ENCODE measurements at places on chromosomes 3 and 15. TPM values are rescaled to one million over a fixed set of nuclear protein-coding genes. Genes with fewer than 3 reads are reported as not detected.

The TERC gene
- total RNA-seq: 4.8 TPM

The FETUB gene
- not detected for total RNA-seq

The RASL12 gene
- 6.3 TPM for total RNA-seq

The SEC61A1 gene
- 98.2 TPM for total RNA-seq

The CPLX3 gene
- total RNA-seq: not detected

The CACNA1D gene
- total RNA-seq: 0.28 TPM

The DPPA4 gene
- total RNA-seq: not detected

The CCR3 gene
- not detected for total RNA-seq

The NANOGP8 gene
- total RNA-seq: not detected

The SNTN gene
- total RNA-seq: not detected

The SEMA6D gene
- 3.8 TPM for total RNA-seq

The TTLL13 gene
- total RNA-seq: 0.08 TPM

The ZNF502 gene
- total RNA-seq: 4.0 TPM

DNA sequence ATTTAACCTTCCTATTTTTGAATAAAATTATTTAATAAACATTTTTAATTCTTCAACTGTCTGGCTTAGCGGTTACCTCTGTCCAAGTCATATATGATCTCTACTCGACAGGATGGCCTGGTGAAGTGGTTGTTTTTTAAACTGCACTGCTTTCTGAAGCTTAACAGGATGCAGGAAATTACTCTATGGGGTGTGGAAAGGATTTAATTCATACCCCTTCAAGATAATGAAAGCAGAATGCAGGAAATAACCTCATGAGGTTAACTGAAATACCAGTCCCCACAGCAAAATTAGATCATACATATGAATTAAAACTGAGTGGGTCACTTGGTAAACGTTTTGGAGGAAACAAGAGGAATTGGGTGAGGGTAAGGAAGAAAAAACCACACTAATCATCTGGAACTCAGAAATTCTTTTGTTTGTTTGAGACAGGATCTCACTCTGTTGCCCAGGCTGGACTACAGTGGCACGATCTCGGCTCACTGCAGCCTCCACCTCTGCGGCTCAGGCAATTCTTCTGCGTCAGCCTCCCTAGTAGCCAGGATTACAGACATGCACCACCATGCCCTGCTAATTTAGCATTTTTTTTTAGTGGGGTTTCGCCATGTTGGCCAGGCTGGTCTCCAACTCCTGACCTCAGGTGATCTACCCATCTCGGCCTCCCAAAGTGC, 50.1 kb downstream of the LYSMD4 start:
- DNase-seq: no peak

- DNase-seq: no peak
Measured at GRCh38 chr3:23829242-23829934, 23.6 kb downstream of the UBE2E1 start.

DNA sequence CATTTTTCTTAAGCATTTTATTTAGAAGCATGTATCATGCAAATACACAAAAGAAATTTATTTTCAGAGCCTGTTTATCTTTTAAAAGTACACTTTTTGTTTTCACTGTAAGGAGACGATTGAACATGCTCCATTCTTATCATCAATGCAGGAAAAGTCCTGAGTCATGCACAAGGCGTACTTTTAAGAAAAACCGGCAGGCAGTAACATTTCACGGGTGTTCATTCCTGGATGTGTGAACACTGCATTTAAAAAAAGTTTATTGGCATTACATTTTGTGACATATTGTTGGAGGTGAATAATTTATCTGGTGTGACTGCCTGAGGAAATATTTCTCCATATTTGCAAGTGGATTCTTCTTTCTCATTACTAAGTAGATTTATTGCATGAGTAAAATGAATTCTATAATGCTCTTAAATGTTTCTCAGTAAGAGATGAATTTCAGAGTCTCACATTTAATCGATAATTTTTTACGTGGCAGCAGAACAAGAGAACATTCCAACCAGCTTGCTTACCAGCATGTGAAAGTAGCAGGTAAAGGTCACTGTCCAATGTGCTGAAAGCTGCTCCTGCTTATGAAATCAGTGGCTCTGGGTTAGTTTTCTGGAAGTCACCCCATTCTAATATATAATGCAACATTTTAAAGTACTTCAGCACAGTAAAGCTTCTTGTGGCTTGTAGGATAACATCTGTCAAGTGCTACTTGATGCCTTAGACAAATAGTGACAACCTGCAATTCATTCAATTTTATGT, 87.0 kb downstream of the SV2B start:
- DNase-seq: no peak

- DNase-seq: no peak
Measured at GRCh38 chr3:132984181-132984580, 54.0 kb upstream of the TMEM108 start.

DNA sequence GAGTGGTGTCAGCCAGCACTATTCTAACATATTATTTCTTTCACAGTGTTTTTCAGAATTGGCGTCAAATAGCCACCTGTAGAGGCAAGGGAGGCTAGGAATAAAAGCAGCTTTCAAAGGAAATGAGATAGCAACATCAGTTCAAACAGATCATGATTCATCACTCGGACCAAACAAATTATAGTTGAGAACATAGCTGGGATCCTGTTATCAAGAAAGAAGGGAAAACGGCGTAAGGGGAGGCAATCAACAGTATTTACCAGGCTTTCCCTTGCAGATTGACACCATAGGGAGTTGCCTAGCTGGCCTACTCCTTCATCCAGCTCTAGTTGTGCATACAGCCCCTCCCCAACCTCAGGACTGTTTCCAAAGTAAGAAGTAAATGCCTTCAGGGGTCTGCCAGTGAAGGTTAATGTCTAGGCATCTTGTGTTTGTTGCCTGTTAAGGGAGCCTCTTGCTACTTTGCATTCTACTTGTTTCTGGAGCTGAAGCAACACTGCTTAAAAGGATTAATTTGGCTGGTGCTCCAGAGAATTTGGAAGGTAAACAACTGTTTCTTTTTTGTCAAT, 286.5 kb downstream of the NSUN3 start:
- DNase-seq: no peak

DNA sequence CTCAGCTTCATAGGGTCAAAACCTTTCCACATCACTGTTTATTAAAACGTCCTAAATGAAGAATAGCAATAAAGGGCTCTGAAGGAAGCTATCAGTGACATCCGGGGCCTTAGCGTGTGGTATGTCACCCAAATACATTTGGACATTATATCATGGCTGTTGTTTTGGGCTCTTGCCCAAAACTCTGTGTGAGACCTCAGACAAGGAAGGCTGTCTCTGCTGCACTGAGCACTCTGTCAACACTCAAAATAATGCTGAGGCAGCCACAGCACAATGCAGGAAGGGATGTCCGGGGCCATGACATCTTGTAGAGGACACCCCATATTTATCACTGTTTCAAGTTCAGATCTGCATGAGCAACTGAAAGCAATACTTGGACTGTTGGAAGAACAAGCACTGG, 293.8 kb upstream of the WNT5A start:
- no peak for DNase-seq

DNA sequence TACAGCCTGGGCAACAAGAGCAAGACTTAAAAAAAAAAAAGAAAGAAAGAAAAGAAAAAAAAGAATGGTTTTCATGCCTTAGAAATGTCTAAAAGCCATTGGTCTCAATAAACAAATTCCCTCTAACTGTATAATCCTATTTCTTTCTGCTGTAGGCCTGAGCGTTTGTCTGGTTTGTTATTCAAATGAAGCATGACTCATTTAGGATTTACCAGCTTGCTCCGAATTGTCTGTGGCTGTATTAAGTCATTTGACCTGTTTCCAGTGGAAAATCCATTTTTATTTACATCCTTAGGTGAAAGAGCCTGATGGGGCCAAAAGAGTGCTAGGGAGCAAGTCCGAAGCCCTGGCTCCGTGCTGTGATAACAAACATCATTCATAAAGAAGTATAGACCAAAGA, 73.8 kb downstream of the BDH1 start:
- no peak for DNase-seq

DNA sequence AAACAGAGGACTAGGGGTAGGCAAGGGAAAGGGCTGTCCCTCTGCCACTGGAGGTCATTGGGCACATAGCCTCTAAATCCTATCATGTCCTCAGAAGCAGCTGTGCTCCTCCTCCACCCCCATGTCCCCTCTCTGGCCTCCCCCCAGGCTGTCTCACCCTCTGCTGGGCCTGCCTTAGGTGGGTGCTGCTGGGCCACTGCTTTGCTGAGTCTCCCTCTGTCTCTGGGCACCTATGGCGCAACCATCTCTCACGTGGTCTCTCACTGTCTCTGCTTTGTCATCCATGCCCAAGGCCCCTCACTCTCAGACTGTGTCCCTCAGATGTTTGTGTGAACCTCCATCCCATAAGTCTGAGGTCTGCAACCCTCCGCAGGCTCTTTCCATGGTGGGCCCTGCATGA, 35.0 kb upstream of the IQCF6 start:
- DNase-seq: no peak

GRCh38 chr15:44064706-44065105, 130.4 kb downstream of the FRMD5 start:
- DNase-seq: no peak

GRCh38 chr3:128078875-128079274, 26.6 kb downstream of the SEC61A1 start:
- no peak for DNase-seq

DNA sequence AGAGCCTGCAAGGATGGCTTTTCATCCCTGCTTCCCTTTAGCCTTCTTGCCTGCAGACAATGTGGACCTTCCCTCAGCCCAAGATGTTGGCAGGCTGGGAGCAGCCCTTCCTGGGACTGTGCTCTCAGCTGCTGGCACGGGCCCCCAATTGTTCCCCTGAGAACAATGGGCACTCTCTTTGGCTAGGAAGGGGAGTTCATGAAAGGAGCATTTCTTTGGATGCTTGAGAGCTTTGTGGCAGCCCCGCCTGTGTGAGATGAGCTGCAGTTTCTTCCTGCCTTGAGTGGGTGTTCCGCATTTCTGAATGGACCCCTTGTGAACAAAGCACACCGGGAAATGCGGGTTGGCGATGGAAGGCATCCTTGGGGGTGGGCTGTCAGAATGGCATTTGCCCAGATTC, 35.0 kb upstream of the BSN start:
- DNase-seq: no peak

DNA sequence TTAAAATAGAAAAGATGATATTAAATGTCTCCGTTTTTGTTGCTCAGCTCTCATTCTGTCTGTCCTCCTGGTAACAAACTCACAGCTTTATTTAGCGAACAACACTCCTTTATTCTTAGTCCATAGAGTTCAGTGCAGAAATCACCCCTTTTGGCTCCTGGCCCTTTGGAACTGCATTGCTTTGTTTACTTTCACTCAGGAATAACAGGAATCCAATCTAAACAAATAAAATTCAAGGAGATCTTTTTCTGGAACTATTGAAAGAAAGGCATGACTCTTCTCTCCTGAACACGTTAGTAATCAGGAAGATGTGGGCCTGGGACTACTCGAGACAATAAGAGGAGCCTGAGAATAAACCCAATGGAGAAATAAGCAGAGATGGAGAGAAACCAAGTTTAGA, 409.2 kb downstream of the DIPK2A start:
- no peak for DNase-seq

GRCh38 chr15:72474466-72474911, 359 bp downstream of the ARIH1 start:
- DNase-seq: no peak

GRCh38 chr3:50266836-50267235, 2.1 kb upstream of the SEMA3B start:
- DNase-seq: no peak

GRCh38 chr3:119207512-119207875, 33.2 kb downstream of the B4GALT4 start:
- no peak for DNase-seq

- no peak for DNase-seq
Measured at GRCh38 chr3:28449398-28449797, 100.8 kb upstream of the AZI2 start.

GRCh38 chr3:184977796-184978195, 165.8 kb downstream of the VPS8 start:
- DNase-seq: no peak

GRCh38 chr15:83062768-83063180, 4.3 kb downstream of the BTBD1 start:
- DNase-seq: no peak

GRCh38 chr3:136232413-136232812, 17.7 kb upstream of the PCCB start:
- no peak for DNase-seq

GRCh38 chr3:54240-54639, 142.3 kb upstream of the CHL1 start:
- no peak for DNase-seq

DNA sequence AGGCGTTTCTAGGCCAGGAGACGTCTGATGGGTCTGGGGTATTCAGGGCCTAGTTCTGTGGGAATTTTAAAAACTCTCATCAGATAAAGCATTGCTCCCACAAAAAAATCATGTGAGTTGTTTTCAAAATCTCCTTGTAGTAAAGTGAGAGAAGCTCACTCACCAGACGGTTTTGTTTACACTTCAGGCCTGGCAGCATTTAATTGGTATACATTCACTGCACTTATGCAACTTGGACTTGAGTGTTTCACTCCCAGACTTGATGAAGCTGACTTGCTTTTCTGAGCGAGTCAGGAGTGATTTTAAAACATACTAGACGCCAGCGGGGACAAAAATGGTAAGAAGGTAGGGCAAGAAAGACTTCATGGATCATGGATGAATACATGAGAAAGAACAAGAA, 75.2 kb downstream of the SLCO3A1 start:
- DNase-seq: no peak

DNA sequence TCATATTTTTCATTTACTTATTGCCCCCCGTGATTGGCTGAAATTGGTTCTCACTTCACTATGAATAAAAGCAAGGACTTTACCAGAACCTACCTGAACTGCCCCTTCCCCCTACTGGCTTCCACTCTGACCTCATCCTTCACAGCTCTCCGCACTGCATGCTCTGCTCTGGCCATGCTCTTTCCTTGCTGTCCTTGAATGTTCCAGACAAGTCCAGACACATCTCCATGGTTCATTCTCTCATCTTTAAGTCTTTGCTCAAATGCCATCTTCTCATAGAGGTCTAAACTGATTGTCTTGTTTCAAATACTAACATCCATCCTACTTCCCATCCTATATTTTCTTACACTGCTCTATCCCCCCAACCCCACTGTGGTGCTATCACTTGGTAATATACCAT, 129.4 kb downstream of the CHST2 start:
- no peak for DNase-seq

- no peak for DNase-seq
Measured at GRCh38 chr3:123119802-123120201, 53.0 kb downstream of the PDIA5 start.

- DNase-seq: no peak
Measured at GRCh38 chr15:92545996-92546395, 109.6 kb downstream of the FAM174B start.

GRCh38 chr15:65632780-65633375, 11.1 kb downstream of the SLC24A1 start:
- no peak for DNase-seq

- no peak for DNase-seq
Measured at GRCh38 chr3:3065876-3066275, 44.3 kb downstream of the IL5RA start.

DNA sequence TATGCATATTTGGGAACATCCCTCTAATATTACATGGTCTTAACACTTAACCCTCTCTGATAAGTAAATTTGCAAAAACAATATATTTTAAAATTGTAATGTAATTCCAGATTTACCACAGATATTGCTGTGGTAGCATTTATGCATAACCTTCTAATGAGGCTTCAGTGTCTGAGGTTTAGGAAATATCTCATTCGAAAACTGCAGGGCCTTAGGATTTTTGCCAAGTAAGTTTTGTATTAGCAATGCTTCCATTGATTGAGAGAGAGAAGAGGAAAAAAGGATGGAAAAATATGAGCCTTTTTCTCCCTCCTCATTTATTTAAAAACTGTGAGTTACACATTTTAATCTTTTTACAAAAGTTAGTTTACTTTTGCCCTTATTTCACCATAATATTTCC, 294.6 kb downstream of the EPHA3 start:
- no peak for DNase-seq

Data from psoas muscle (tissue), 8 donors.